ENCODE measurements at places on chromosomes 1 and 21. TPM values are rescaled to one million over a fixed set of nuclear protein-coding genes. Genes with fewer than 3 reads are reported as not detected.

PTAFR gene
- 18.9 TPM for polyA plus RNA-seq

ACTA1 gene
- not detected for polyA plus RNA-seq

GPATCH2 gene
- 5.0 TPM for polyA plus RNA-seq

TEX38 gene
- polyA plus RNA-seq: not detected

CRNN gene
- not detected for polyA plus RNA-seq

UQCRHL gene
- 1.9 TPM for polyA plus RNA-seq

CSF3R gene
- not detected for polyA plus RNA-seq

SPTA1 gene
- not detected for polyA plus RNA-seq

PTPN7 gene
- 120 TPM for polyA plus RNA-seq

SLC26A9 gene
- polyA plus RNA-seq: 0.09 TPM
